ENCODE measurements at places on chromosomes 11 and 22.

DNA sequence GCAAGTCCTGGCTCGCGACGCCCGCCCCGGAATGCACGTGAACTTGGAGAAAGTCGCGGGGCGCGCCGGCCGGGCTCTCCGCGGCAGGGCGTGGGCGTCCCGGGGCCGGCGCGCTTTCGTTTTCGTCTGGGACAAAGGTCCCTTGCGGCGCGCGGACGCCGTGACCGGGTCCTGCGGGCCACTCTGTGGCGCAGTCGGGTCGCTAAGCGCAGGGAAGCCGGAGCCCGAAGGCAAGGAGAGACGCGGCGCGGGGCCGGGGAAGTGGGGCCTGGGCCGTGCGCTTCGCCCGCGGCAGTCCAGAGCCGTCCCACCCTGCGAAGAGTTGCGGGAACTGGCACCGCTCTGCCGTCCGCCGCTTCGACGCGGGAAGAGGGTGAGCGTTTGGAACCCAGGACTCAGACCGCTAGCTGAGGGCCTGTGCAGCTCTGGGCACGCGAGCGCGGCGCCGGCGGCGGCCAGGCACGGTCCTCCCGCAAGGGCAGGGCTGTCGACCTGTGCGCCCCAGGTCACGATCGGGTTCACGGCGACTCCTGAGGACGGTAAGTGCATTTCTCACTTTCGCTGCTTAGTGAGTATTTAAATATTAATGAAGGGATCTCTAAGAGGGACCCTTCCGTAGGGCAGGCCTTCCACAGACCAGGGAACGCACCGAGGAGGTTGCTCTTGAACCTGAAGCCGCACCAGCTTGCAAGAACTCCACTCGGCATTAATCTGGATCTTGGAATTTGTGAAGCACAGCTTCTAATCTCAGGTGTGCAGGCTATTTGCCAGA, 78.0 kb upstream of the PPARA start:
- peaks cover 38% of the 10 kb centered on the region for H3K27me3 ChIP-seq
- H3K36me3 ChIP-seq: no peaks in the 10 kb centered on the region
- peak; percentile 15 for DNase-seq
- no peak overlapping the region for H3K4me3 ChIP-seq

DNA sequence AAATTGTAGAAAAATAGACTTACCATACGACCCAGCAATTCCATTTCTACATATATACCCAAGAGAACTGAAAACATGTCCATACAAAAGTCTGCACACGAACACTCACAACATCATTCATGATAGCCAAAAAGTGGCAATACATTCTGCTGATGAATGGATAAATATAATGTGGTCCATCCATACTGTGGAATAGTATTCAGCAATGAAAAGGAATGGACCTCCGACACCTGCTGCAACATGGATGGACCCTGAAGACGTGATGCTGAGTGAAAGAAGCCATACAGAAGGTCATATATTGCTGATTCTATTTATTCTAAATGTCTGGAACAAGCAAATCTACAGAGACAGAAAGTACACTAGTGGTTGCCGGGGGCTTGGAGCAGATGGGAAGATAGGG, 19.2 kb downstream of the CPT1A start:
- H3K4me1 ChIP-seq: no peaks in the 10 kb centered on the region
- H3K27ac ChIP-seq: no peak overlapping the region
- no peak for DNase-seq
- no peaks in the 10 kb centered on the region for H3K27me3 ChIP-seq
- H3K4me3 ChIP-seq: no peak overlapping the region

GRCh38 chr22:45166932-45167331, 3.2 kb downstream of the NUP50 start:
- H3K4me3 ChIP-seq: no peak overlapping the region
- H3K4me1 ChIP-seq: no peaks in the 10 kb centered on the region
- H3K27me3 ChIP-seq: no peaks in the 10 kb centered on the region
- DNase-seq: no peak

GRCh38 chr22:46764140-46764680, 1.8 kb downstream of the TBC1D22A start:
- no peak for DNase-seq
- no peak overlapping the region for H3K27ac ChIP-seq
- H3K27me3 ChIP-seq: no peaks in the 10 kb centered on the region
- H3K4me1 ChIP-seq: no peaks in the 10 kb centered on the region

- DNase-seq: peak; percentile 87
- H3K4me3 ChIP-seq: no peak overlapping the region
- no peaks in the 10 kb centered on the region for H3K27me3 ChIP-seq
- H3K27ac ChIP-seq: no peak overlapping the region
Measured at GRCh38 chr11:45964911-45965389, 42.5 kb downstream of the LARGE2 start.

- H3K27ac ChIP-seq: no peak overlapping the region
- DNase-seq: no peak
- H3K36me3 ChIP-seq: no peaks in the 10 kb centered on the region
- no peaks in the 10 kb centered on the region for H3K4me1 ChIP-seq
- no peak overlapping the region for H3K4me3 ChIP-seq
Measured at GRCh38 chr11:118060081-118060661, 16.7 kb upstream of the TMPRSS4 start.

- H3K27me3 ChIP-seq: no peaks in the 10 kb centered on the region
- no peaks in the 10 kb centered on the region for H3K36me3 ChIP-seq
- DNase-seq: no peak
- no peak overlapping the region for H3K4me3 ChIP-seq
Measured at GRCh38 chr11:413120-414081, 1.4 kb downstream of the SIGIRR start.

DNA sequence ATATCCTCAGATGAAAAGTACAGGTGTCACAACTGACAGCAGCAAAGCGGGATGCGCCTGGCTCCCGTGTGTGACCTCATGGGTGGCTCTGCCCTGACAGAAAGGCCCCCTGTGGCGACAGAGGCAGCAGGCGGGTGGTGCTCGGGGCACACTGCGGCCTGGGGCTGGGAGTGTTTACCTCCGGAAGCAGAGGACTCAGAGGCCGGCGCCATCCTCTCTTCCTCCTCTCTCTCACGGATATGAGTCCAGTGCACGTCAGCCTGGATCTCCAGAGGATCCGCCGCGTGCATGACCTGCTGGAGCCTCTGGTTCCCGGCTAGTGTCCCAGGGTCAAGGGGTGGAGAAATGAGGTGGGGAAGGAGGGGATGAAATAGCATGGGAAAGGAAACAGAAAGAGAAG, 53.2 kb upstream of the BID start:
- H3K4me3 ChIP-seq: no peak overlapping the region
- no peaks in the 10 kb centered on the region for H3K27me3 ChIP-seq
- no peaks in the 10 kb centered on the region for H3K36me3 ChIP-seq
- no peaks in the 10 kb centered on the region for H3K4me1 ChIP-seq
- no peak overlapping the region for H3K27ac ChIP-seq

GRCh38 chr11:123645286-123645975, 9.0 kb downstream of the SCN3B start:
- H3K4me3 ChIP-seq: no peak overlapping the region
- no peak overlapping the region for H3K27ac ChIP-seq
- DNase-seq: no peak
- no peaks in the 10 kb centered on the region for H3K27me3 ChIP-seq
- no peaks in the 10 kb centered on the region for H3K4me1 ChIP-seq

DNA sequence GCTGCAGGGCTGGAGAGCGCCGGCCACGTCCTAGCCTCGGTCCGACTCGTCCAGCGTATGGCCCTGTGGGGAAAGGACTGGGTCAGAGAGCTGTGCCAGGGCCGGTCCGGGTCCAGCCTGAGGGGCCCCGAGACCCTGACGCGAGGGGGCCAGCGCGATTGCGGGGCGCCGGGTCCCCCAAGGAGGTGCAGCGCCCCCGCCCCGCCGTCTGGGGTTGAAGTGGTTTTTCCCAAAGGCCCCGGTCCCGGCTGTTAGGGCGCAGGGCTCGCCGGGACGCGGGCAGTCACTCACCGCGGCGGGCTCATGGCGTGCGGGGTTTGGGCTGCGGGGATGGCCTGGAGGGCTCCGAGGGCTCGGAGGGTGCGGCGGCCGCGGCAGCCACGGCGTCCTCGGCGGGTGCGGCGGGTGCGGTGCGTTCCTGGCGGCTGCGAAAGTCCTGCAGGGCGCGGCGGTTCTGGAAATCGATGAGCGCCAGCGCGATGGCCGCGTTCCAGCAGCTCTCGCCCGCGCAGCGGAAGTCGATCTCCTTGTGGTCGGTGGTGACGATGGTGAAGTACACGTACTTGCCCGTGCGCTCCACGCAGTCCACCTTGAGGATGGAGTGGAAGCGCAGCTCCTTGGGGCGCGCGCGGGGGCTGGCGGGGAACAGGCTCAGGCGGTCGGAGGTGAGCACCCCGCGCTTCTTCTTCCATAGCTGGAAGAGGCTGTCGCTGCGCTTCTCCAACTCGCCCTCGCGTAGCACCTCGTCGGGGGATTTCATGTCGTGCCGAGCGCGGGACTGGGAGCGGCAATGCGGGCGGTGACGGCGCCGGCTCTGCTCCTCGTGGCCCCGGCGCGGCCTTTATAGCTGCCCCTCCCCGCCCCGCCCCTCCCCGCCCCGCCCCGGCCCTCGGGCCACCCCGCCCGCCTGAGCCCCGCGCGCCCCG, at the start of gene PHLDA2:
TSS of gene PHLDA2 (minus strand) at position 816 of the 926 bp plus-strand sequence. CDS start at position 760, 56 bp downstream.
- H3K27me3 ChIP-seq: peaks cover 6% of the 10 kb centered on the region
- H3K4me1 ChIP-seq: peaks cover 2% of the 10 kb centered on the region
- peak; percentile 61 for DNase-seq
- H3K4me3 ChIP-seq: peak within 1 kb of the TSS; percentile 39

GRCh38 chr11:111718859-111719258, 47.3 kb downstream of the PPP2R1B start:
- no peak overlapping the region for H3K4me3 ChIP-seq
- H3K27me3 ChIP-seq: no peaks in the 10 kb centered on the region
- H3K36me3 ChIP-seq: no peaks in the 10 kb centered on the region
- no peaks in the 10 kb centered on the region for H3K4me1 ChIP-seq
- DNase-seq: no peak

DNA sequence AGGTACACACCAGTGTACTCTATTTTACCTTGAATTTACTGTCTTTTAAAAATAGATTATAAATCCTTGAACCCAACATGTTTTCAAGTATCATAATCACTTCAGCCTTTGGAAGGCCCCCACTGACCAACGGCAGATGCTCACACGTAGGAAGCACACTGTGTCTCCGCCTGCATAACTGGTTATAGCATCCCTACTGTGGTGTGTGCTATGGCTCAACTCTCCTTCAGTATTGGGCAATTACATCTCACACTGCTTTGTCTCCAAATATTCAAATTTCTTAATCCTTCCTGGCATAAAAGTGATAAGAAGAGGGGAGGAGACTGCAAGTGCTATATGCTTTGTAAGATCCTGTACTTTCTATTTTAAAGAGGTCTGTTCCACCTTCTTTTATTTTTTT, 165.7 kb downstream of the CADM1 start:
- H3K4me3 ChIP-seq: no peak overlapping the region
- DNase-seq: peak; percentile 6
- no peaks in the 10 kb centered on the region for H3K27me3 ChIP-seq
- no peak overlapping the region for H3K27ac ChIP-seq
- no peaks in the 10 kb centered on the region for H3K36me3 ChIP-seq

DNA sequence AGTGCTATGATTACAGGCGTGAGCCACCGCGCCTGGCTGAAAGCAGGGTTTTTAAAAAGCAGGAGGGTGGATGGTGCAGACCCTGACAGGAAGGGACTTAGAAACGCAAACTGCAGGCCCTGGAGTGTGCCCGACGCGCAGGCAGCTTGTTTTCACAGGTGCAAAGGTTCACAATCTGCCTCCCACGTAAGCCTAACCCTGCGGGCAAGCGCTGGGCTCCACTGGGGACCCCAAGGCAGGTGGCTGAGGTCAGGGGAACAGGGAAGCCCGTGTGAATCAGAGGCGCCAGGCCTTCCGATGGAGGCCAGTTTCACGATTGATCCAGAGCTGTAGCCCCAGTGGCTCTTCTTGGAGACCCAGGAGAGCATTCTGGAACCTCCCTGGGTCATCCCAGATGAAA, 256.3 kb downstream of the BRD1 start:
- no peak overlapping the region for H3K27ac ChIP-seq
- no peak overlapping the region for H3K4me3 ChIP-seq
- no peak for DNase-seq
- H3K27me3 ChIP-seq: no peaks in the 10 kb centered on the region
- H3K36me3 ChIP-seq: no peaks in the 10 kb centered on the region

- DNase-seq: no peak
- no peaks in the 10 kb centered on the region for H3K4me1 ChIP-seq
- no peak overlapping the region for H3K4me3 ChIP-seq
- no peaks in the 10 kb centered on the region for H3K36me3 ChIP-seq
- no peak overlapping the region for H3K27ac ChIP-seq
Measured at GRCh38 chr22:49460592-49461281, 366.9 kb downstream of the BRD1 start.

GRCh38 chr11:11421509-11421908, 68.5 kb upstream of the CSNK2A3 start:
- no peak for DNase-seq
- no peaks in the 10 kb centered on the region for H3K4me1 ChIP-seq
- H3K4me3 ChIP-seq: no peak overlapping the region
- no peaks in the 10 kb centered on the region for H3K36me3 ChIP-seq
- H3K27me3 ChIP-seq: no peaks in the 10 kb centered on the region

GRCh38 chr22:27975381-27976013, 56.4 kb upstream of the PITPNB start:
- H3K27ac ChIP-seq: no peak overlapping the region
- no peaks in the 10 kb centered on the region for H3K27me3 ChIP-seq
- no peaks in the 10 kb centered on the region for H3K4me1 ChIP-seq
- no peak overlapping the region for H3K4me3 ChIP-seq

GRCh38 chr22:19965771-19966709, 24.4 kb upstream of the TXNRD2 start:
- peaks cover 5% of the 10 kb centered on the region for H3K4me1 ChIP-seq
- DNase-seq: peak; percentile 59
- no peak overlapping the region for H3K4me3 ChIP-seq
- no peaks in the 10 kb centered on the region for H3K27me3 ChIP-seq
- no peaks in the 10 kb centered on the region for H3K36me3 ChIP-seq
- H3K27ac ChIP-seq: no peak overlapping the region

DNA sequence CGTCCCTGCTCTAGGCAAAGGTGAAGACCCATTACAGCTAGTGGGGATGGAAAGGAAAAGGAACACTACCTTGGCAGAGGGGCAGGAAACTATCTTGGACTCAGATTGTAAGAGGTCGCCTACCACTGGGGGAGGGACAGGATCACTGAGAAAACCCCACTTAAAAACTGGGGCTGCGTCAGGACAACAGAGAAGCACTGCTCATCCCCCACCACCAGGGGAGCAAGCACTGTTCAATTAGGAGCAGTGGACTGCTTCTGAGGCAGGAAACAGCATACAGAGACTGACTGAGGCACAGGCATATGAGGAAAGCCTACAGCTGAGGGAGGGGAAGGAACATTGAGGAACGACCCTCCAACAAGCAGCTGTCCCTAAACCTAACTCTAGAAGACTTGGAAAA, 20.8 kb upstream of the DLAT start:
- H3K27ac ChIP-seq: no peak overlapping the region
- no peaks in the 10 kb centered on the region for H3K4me1 ChIP-seq
- no peaks in the 10 kb centered on the region for H3K36me3 ChIP-seq
- H3K27me3 ChIP-seq: no peaks in the 10 kb centered on the region
- no peak overlapping the region for H3K4me3 ChIP-seq

Measured in mesendoderm (in vitro differentiated cells).